ENCODE measurements at places on chromosomes 7 and 10.

GRCh38 chr7:138000081-138000701, 1.7 kb downstream of the CREB3L2 start:
- no peak for DNase-seq

- no peak for DNase-seq
These were observed 4.8 kb downstream of the ADCK2 start for GRCh38 chr7:140677496-140677895.

DNA sequence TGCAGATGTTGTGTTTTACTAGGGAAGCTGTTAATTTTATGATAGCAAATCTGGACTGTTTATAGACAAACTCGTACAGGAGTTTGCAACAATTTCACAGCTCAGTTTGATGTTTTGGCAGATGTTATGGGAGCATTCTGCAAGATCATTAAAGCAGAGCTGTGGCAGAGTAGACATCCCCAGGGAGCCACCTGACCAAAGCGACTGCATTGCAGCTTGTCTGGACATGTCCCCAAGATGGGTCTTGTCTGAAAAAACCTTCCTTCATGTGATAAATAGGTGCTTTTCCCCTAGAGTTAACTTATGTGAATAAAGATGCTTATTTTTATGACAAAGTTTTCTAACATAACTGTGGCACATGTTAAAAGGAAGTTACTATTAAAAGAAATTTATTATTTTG, 91.2 kb upstream of the GPR141 start:
- no peak for DNase-seq

DNA sequence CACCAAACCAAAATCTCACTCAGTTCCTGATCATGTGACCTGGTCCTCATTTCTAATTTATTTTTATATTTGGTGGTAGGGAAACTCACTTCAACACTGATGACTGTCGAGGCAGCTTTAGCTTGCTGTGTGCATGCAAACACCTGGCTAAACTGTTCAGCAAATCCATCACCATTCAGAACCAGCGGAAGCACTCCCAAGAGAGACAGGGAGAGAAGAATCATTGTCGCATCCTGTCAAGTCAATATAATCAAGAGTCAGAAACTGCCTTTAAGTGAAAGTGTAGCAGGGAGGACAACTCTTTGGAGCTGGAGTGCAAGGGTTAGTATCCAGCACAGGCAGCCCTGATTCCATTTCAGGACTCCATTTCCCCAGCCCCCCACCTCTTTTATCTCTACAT, 300.7 kb downstream of the XPNPEP1 start:
- DNase-seq: no peak

DNA sequence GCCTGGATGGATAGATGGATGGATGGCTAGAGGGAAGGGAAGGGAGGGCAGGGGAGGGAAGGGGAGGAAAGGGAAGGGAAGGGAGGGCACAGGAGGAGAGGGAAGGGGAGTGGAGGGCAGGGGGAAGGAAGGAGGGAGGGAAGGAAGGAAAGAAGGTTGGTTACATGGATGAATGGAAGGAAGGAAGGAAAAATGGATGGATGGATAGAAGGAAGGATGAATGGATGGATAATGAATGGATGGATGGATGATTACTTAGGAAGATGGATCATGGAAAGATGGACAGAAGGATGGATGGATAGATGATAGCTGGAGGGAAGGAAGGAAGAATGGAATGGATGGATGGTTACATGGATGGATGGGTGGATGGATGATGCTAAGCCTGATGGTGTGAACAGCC, 451.7 kb upstream of the FOXK1 start:
- no peak for DNase-seq
